Bronchial epithelial cell (primary cell): ENCODE measurements at places on chromosomes 5 and 9. TPM values are rescaled to one million over a fixed set of nuclear protein-coding genes. Genes with fewer than 3 reads are reported as not detected.

SPATA6L gene
- 2.6 and 6.5 TPM in 2 replicates for total RNA-seq

OLFM1 gene
- total RNA-seq: 0.13 and 0.26 TPM in 2 replicates

PTPRD gene
- 2.9 and 10.9 TPM in 2 replicates for total RNA-seq

CYSRT1 gene
- 3.9 and 23.2 TPM in 2 replicates for total RNA-seq

MCIDAS gene
- under 0.01 and 0.13 TPM in 2 replicates for total RNA-seq

CYFIP2 gene
- 3.9 and 8.2 TPM in 2 replicates for total RNA-seq

HTR4 gene
- total RNA-seq: 0.26 TPM in 1 of 2 replicates, not detected in the other
